ENCODE measurements at places on chromosomes 16 and 17. TPM values are rescaled to one million over a fixed set of nuclear protein-coding genes. Genes with fewer than 3 reads are reported as not detected.

GRCh38 chr16:73448970-73449369 lies 401.0 kb upstream of the ZFHX3 start:
- no peaks in the 10 kb centered on the region for H3K36me3 ChIP-seq
- H3K4me1 ChIP-seq = no peaks in the 10 kb centered on the region
- no peak overlapping the region for H3K27ac ChIP-seq
- H3K27me3 ChIP-seq = no peaks in the 10 kb centered on the region
- H3K4me3 ChIP-seq = no peak overlapping the region

DNA sequence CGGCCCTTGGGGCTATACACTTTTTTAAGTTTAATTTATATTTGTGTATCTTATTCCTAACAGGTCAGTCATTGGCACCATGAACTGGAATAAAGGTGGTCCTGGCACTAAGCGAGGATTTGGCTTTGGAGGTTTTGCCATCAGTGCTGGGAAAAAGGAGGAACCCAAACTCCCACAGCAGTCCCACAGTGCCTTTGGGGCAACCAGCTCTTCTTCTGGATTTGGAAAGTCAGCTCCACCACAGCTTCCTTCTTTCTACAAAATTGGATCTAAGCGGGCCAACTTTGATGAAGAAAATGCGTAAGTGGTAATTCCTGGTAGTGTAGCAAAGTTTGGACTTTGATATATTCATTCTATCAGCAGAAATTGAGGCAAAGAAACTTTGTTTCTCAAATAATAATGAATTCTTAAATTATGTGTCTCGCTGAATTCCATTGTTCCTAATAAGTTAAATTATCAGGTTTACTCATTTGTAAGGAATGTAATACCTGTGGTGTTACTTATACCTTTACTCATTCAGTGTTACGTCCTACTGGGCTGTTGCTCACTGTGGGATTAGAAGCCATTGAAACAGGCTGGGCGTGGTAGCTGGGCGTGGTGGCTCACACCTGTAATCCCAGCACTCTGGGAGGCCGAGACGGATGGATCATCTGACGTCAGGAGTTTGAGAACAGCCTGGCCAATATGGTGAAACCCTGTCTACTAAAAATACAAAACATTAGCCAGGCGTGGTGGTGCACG lies 13.2 kb downstream of the DDX42 start:
- H3K27ac ChIP-seq = no peak overlapping the region
- no peaks in the 10 kb centered on the region for H3K27me3 ChIP-seq
- H3K4me1 ChIP-seq = no peaks in the 10 kb centered on the region
- no peak for DNase-seq
- peaks cover 8% of the 10 kb centered on the region for H3K36me3 ChIP-seq
- no peak overlapping the region for H3K4me3 ChIP-seq

DNA sequence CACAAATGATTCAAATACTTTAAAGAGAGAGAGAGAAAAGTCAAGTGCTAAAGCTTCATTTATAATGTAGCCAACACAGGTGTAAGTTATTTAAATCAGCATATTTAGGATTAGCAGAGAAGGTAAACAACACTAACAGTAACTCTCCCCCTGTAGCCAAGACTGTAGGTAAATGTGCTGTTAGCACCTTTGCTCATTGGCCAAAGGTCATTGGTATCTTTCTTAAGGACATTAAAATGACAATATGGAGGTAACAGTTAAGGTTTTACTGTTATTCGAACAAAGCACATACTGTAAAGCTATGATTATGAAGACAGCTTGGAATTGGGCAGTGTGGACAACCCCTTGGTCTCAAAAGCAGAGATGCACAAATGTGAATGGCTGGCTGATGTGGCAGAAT lies 28.7 kb downstream of the LITAFD start:
- H3K36me3 ChIP-seq = peaks cover 26% of the 10 kb centered on the region
- peaks cover 5% of the 10 kb centered on the region for H3K4me1 ChIP-seq
- no peak overlapping the region for H3K4me3 ChIP-seq
- no peaks in the 10 kb centered on the region for H3K27me3 ChIP-seq
- DNase-seq = no peak
- H3K27ac ChIP-seq = peak overlapping the region; percentile 91

- H3K27ac ChIP-seq = no peak overlapping the region
- H3K4me1 ChIP-seq = no peaks in the 10 kb centered on the region
- no peaks in the 10 kb centered on the region for H3K27me3 ChIP-seq
- no peaks in the 10 kb centered on the region for H3K36me3 ChIP-seq
These were observed 2.1 kb upstream of the FBXO47 start for GRCh38 chr17:38969281-38969680.

DNA sequence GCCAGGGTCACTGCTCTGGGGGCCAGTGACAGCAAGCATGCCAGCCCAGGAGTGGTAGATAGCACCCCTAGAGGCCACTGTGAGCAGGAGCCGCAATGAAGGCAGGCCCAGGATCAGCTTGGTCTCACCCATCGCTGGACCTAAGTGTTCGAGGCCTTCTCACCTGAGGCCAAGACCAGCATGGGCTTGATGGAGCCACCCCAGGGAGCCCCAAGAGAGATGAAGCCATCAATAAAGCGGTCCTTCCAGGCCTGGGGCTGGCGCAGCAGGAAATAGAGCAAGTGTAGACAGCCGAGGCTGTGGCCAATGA lies 1.8 kb downstream of the LCAT start:
- H3K27ac ChIP-seq = no peak overlapping the region
- H3K27me3 ChIP-seq = no peaks in the 10 kb centered on the region
- no peaks in the 10 kb centered on the region for H3K36me3 ChIP-seq
- H3K4me1 ChIP-seq = peaks cover 6% of the 10 kb centered on the region

DNA sequence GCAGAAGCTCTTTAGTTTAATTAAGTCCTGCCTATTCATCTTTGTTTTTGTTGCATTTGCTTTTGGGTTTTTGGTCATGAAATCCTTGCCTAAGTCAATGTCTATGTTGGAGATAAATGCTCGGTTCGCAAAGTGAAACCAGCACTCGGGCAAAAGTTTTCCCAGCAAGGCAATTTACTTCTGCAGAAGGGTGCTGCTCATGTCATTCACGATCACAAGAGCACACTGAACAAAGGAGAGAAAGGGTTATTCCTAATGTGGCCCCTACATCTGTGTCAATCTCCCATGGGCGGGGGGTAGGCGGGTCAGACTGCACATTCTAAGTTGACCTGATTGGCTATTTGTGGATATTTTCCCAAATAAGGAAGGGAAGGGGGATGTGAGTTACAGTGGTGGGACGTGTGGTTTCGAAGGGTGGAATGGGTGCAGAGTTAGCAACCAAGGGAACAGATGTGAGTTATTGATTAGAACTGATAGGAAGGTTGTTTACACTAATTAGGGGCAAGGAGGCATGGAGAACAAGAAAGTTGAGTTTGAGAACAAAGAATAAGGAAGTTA lies 23.0 kb downstream of the ATF7IP2 start:
- peaks cover 46% of the 10 kb centered on the region for H3K36me3 ChIP-seq
- H3K4me3 ChIP-seq = no peak overlapping the region
- no peak for DNase-seq
- H3K27me3 ChIP-seq = no peaks in the 10 kb centered on the region

GRCh38 chr17:69547947-69548346 lies 133.4 kb downstream of the MAP2K6 start:
- peaks cover 20% of the 10 kb centered on the region for H3K36me3 ChIP-seq
- no peak overlapping the region for H3K27ac ChIP-seq
- no peak overlapping the region for H3K4me3 ChIP-seq
- H3K27me3 ChIP-seq = no peaks in the 10 kb centered on the region
- no peaks in the 10 kb centered on the region for H3K4me1 ChIP-seq

DNA sequence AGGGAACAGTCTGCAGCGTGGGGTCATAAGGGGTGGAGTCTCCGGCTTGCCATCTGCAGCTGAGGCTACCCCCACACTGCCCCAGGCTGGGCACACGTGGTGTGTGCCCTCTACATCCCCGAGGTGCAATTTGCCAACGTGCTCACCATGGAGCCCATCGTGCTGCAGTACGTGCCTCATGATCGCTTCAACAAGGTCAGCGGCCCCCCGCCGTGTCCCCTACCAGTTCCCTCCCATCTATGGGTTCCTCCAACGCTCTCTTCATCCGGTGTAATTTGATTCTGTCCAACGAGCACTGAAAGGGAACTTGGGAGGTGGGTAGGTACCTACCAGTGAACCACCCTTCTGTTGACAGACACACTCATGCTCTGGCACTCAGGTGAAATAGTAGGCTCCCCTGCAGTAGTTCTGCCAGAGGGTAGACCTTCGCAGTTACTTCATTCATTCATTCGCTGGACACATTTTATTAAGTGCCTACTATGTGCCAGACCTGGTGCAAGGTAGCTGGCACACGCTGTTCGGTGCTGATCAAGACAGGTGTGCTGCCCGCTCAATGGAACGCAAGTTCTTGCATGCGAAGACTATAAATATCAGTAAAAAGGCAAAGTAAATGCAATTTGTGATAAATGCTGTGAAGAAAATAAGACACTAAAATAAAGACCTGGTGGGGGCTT lies 2.7 kb downstream of the MLLT6 start:
- H3K27me3 ChIP-seq = peaks cover 10% of the 10 kb centered on the region
- peak overlapping the region; percentile 6 for H3K4me3 ChIP-seq
- no peak for DNase-seq
- peaks cover 43% of the 10 kb centered on the region for H3K4me1 ChIP-seq

DNA sequence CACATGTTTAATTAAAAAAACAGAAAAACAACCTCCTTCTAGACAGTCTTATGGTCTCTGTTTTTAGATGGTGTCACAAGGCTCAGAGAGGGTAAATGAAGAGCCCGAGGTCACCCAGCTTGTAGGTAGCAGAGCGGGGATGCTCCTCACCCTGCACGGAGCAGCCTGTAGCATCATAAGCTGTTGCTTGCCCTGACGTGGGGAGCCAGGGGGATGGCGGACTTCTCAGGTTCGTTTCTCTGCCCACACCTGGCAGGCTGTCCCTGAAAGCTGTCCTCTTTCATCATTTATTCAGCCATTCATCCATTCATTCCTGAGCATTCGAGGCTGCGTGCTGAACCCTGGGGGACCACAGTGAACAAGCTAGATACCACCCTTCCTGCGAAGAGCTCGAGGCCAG lies 75.7 kb upstream of the KSR1 start:
- peaks cover 4% of the 10 kb centered on the region for H3K27me3 ChIP-seq
- H3K4me3 ChIP-seq = no peak overlapping the region
- H3K4me1 ChIP-seq = peaks cover 9% of the 10 kb centered on the region
- no peaks in the 10 kb centered on the region for H3K36me3 ChIP-seq
- H3K27ac ChIP-seq = no peak overlapping the region

- no peak for DNase-seq
- peaks cover 23% of the 10 kb centered on the region for H3K36me3 ChIP-seq
- H3K27ac ChIP-seq = peak overlapping the region; percentile 50
- peaks cover 33% of the 10 kb centered on the region for H3K4me1 ChIP-seq
- no peak overlapping the region for H3K4me3 ChIP-seq
- no peaks in the 10 kb centered on the region for H3K27me3 ChIP-seq
These were observed 6.3 kb downstream of the HSBP1 start for GRCh38 chr16:83813823-83814658.

- no peak for DNase-seq
- no peaks in the 10 kb centered on the region for H3K36me3 ChIP-seq
- H3K27me3 ChIP-seq = no peaks in the 10 kb centered on the region
- peak overlapping the region; percentile 16 for H3K4me3 ChIP-seq
- H3K4me1 ChIP-seq = peaks cover 19% of the 10 kb centered on the region
- H3K27ac ChIP-seq = peak overlapping the region; percentile 94
These were observed 23.4 kb upstream of the MPRIP start for GRCh38 chr17:17018612-17019429.

DNAJA3 gene
- 43.9 TPM for total RNA-seq

TMEM235 gene
- 0.43 TPM for total RNA-seq

GRCh38 chr16:53789137-53789536 lies 85.2 kb downstream of the FTO start:
- no peak for DNase-seq
- no peak overlapping the region for H3K27ac ChIP-seq
- peaks cover 7% of the 10 kb centered on the region for H3K4me1 ChIP-seq
- H3K27me3 ChIP-seq = no peaks in the 10 kb centered on the region
- H3K36me3 ChIP-seq = peaks cover 3% of the 10 kb centered on the region

GRCh38 chr17:69269131-69269998 lies 40.7 kb upstream of the ABCA10 start:
- no peaks in the 10 kb centered on the region for H3K27me3 ChIP-seq
- no peak overlapping the region for H3K27ac ChIP-seq
- DNase-seq = no peak
- H3K36me3 ChIP-seq = peaks cover 7% of the 10 kb centered on the region
- peaks cover 4% of the 10 kb centered on the region for H3K4me1 ChIP-seq

DNA sequence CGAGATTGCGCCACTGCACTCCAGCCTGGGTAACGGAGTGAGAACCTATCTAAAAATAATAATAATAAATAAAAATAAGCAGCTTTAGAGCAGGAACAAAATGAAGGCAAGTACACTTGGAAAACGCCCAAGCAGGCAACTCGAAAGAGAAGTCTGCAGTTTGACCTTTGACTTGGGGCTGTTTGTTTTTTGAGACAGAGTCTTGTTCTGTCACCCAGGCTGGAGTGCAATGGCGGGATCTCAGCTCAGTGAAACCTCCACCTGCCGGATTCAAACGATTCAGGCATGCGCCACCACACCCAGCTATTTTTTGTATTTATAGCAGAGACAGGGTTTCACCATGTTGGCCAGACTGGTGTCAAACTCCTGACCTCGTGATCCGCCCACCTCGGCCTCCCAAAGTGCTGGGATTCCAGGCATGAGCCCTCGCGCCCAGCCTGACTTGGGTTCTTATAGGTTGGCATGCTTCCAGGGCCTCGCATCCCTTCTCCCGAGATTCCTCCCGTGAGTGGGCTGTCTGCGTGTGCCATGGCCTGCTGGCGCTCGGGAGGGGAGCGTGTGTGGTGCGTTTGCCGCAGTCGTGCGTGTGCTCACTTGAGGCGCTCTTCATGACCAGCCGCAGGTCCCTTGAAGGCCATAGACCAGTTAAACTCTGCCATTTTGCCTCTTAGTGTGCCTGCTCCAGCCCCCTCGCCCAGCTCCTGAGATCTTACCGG lies 18.4 kb upstream of the UBE2I start:
- peaks cover 11% of the 10 kb centered on the region for H3K4me1 ChIP-seq
- H3K27me3 ChIP-seq = peaks cover 44% of the 10 kb centered on the region
- no peak overlapping the region for H3K4me3 ChIP-seq

- no peak for DNase-seq
- peaks cover 30% of the 10 kb centered on the region for H3K27me3 ChIP-seq
- peaks cover 5% of the 10 kb centered on the region for H3K4me1 ChIP-seq
These were observed 27.4 kb upstream of the KDM6B start for GRCh38 chr17:7806587-7806986.

DNA sequence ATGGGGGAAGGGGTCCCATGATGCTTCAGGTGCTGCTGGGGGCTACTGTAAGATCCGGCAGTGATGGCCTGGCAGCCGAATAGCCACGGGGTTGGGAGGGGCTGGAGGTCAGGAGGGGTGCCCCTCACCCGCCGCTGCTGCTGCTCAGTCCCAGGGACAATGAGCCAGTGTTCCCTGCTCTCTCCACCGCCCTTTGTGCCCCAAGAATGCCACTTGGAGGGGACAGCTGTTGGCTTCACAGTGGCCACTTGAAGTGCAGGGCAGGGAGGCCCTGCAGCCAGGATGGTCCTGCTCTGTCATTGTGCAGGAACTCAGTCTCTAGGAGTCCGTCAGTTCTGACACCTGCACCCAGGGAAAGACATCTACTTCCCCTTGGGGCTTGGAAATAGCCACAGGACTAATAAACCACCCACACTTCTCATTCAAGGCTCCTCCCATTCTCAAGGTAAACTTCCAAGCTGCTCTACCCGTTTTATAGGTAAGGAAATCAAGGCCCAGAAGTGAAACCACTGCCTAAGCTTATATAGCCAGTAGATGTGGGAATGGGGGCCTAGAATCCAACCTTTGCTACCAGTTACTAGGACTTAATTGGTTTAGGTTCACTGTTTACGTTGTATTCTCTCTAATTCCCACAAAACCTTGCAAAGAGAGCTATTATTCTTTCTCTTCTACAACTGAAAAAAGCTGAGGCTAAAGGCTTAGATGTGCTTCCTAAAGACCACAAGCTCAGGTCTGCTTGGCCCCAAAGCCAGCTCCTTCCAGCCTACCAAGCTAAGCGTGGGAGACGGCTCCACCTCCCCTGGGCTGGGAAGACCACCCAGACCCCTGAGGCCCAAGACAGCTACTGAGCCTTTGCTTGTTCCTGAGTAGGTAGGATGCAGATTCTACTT lies 6.2 kb upstream of the CPSF4L start:
- no peak overlapping the region for H3K27ac ChIP-seq
- no peaks in the 10 kb centered on the region for H3K36me3 ChIP-seq
- no peak for DNase-seq
- H3K4me3 ChIP-seq = no peak overlapping the region
- peaks cover 16% of the 10 kb centered on the region for H3K4me1 ChIP-seq

All from type B pancreatic cell (in vitro differentiated cells).